ENCODE measurements at places on chromosomes 6 and 20.
A peak's percentile ranks its signal among the peaks of the same experiment; 100 is the strongest.

DNA sequence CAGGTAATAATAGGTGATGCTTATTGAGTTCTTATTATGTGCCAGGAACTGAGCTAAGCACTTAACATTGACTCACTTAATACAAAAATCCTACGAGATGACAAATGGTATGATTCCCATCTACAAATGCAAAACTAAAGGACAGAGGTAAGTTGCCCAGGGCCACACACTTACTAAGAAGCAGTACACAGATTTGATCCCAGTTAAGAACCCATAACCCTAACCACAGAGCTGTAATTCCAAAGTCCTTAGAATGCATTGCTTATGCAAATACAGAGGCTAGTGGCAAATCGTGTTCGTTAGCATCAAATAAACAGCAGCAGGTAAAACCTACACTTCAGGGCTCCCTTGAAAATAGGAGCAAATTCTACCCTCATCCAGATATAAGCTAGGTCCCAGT is 104.0 kb downstream of the SASH1 start:
- no peak for DNase-seq

- DNase-seq, result no peak
These were observed 55.0 kb upstream of the VSX1 start for GRCh38 chr20:25136643-25137559.

- DNase-seq, result no peak
These were observed 71.1 kb downstream of the FIG4 start for GRCh38 chr6:109762166-109762565.

GRCh38 chr6:149337320-149337719 is 19.8 kb downstream of the TAB2 start:
- no peak for DNase-seq

GRCh38 chr6:13429406-13429753 is 58.0 kb downstream of the GFOD1 start:
- DNase-seq, result no peak

DNA sequence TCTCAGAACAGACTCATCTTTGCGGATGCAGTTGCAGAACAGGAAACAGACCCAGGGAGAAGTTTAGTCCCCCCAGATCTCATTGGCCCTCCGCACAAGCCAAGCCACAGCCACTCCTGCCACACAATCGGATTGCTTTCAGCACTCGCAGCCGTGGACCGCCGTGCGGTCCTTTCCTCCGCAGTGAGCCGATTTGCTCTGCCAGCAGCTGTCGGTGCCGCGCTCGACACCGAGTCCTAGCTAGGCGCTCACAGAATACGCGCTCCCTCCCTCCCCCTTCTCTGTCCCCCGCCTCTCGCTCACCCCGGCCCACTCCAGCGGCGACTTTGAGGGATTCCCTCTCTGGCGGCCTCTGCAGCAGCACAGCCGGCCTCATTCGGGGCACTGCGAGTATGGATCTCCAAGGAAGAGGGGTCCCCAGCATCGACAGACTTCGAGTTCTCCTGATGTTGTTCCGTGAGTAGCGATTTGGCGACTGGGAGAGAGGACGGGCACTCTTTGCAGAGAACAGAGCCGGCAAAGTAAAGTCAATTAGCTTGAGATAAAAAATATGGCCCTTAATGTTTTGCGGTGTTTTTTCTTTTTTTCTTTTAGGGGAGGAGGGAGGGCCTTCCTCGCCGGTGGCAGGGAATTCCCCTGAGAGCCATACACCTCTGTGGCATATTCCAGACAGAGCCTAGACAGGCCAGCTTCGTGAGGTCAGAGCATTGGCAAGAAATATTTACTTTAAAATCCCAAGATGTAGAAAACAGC is at the start of gene LAMP5:
TSS of gene LAMP5 (plus strand) at position 130 of the 753 bp plus-strand sequence. CDS start at position 393, 263 bp downstream.
- DNase-seq, result no peak

GRCh38 chr6:13914351-13914750 is 10.4 kb upstream of the RNF182 start:
- DNase-seq, result no peak

- DNase-seq, result peak; percentile 28
These were observed 17.1 kb downstream of the OR2B2 start for GRCh38 chr6:27894839-27895762.

DNA sequence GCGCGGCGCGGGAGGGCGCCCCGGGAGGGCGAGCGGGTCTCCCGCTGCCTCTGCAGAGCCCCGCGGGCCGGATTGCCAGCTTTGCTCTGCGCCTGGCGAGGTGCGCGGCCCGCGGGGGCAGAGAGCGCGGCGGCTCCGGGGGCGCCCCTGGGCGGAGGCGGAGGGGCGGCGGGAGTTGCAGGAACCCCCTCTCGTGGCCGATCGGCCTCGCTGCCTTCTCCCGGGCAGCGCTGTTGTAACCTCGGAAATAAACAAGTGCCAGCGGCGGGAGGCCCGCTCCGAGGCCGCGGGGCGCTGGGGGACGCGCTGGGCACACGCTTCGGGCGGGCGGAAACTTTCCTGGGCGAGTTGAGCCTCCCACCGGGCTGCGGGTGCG is 1.2 kb downstream of the CDH4 start:
- DNase-seq, result no peak

DNA sequence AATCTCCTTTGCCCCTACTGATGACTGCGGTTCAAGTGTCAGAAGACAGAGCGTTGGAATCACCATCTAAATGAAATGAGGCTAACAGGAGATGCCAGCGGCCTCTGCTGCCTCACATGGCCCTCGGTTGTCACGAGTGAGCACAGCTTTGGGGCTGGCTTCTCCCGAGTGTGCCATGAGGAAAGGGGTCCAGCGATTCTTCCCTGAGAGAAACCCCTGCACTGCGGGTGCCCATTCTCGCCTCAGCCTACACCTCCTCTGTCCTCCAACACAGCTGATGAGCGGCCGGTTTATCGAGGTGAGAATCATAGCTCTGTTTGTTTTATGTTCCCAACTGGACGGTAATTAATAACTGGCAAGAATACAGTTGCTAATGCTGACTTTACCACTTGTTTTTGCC is 144.7 kb upstream of the RPS6KA2 start:
- DNase-seq, result no peak

GRCh38 chr6:18253635-18254034 is 10.7 kb downstream of the DEK start:
- DNase-seq, result no peak

DNA sequence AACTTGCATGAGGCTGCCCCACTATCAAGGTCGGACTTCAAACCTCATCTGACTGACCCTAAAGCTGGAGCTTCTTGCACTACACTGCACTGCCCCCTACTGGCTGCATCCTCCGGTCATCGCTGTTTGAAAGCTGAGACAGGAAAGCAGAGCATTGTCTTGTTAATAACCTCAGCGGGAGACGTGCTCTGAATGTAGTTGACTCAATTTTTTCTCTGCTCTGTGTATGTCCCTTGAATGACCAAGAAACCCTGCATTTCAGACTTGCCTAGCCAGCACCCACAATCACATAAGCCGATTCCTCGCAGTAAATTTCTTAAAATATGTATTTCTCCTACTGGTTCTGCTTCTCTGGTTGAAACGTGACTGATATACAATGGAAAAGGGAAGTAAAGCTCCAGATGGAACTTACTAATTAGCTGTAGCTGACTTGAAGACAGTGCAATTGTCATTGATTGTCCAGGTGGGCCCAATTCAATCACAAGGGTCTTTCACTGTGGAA is 27.8 kb downstream of the TCF21 start:
- DNase-seq, result peak; percentile 67
